Stimulated activated effector memory CD8-positive, alpha-beta T cell treated with anti-CD3 and anti-CD28 coated beads, Interleukin-12 subunit alpha, Interleukin-12 subunit beta, amount 100 ng/mL, for 72 hours (primary cell): ENCODE measurements at places on chromosomes 6 and 20.

- no peak for DNase-seq
These were observed 5.5 kb downstream of the SFT2D1 start for GRCh38 chr6:166336847-166337246.

- DNase-seq = no peak
These were observed 419.9 kb upstream of the SOX4 start for GRCh38 chr6:21173678-21174077.

- DNase-seq = no peak
These were observed 47.0 kb upstream of the TGM3 start for GRCh38 chr20:2248837-2249236.

DNA sequence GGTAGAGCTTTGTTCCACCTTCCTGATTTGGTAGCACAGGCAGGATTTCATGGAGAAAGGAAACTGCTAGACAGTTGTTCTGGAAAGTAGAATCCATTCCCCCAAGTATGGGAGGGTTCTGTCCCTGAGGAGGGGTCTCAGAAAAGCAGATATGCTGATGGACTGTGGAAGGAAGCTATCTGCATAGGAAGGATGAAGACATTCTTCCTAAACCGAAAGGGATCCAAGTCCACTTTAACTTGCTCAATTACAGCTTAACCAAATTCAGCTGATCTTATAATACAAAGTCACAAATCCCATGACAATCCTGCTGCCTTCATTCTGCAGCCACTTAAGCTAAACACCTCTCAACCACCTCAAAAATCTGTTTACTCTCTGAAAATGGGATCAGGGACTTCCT is 2.6 kb downstream of the MAN1A1 start:
- no peak for DNase-seq

DNA sequence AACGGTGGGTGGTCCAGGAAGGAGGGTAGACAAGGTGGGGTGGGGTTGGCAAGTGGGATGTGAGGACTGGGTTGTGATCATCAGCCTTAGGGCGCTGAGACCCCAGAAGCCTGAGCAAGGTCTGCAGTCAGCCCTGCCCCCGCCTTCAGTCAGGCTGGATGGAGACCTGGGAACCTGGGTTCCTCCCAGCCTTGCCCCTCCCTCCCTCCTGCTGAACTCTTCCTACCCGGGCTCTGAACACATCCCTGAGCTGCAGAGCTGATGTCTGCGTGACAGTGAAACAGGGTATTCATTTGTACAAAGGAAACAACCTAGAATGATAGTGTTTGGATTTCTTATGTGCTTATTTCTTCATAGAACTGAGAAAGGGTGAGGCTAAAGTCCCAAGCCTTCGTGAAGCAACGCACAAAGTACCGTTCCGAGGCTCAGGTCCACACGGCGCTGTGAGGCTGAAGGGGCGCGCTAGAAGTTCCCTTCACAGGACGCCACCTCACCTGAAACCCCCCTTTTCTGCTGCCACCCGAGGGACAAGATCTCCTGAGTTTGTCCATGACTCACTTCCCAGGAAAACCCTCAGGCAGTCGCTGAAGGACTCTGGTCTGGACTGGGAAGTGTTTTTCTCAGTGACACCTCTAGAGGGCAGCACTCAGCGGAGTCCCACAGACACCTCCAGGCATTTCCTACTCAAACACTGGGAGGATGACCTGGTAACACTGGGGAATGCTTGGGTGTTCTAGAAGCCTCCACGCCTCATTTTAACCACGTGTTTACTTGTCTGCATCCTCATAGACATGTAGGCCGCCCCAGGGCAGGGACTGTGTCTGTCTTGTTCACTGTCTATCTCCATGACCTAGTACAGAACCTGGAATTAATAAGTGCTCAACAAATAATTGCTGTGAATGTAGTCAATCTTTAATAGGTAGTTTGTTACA is 1.2 kb downstream of the GSTA5 start:
- DNase-seq = peak; percentile 66

- no peak for DNase-seq
These were observed 36.3 kb upstream of the SIRPA start for GRCh38 chr20:1858871-1859270.

- no peak for DNase-seq
These were observed 2.1 kb upstream of the TMEM217 start for GRCh38 chr6:37260040-37260439.

DNA sequence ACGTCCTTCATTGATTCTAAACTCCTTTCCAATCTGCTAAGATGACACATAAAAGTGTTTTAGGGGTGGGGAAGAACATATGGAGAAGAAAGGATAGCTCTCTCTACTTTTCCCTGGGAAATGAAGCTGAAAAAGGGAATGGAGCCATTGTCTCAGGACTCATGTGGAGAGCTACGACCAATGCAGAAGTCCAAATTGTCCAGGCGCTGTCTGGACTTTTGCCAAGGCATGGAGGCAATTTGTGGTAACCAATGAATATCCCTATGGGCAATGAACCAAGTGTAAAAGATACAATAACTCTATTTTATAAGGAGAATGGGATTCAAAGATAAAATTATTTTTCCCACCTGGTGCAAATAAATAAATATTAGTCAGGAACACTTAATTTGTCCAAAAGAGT is 16.1 kb downstream of the FBXL4 start:
- no peak for DNase-seq

DNA sequence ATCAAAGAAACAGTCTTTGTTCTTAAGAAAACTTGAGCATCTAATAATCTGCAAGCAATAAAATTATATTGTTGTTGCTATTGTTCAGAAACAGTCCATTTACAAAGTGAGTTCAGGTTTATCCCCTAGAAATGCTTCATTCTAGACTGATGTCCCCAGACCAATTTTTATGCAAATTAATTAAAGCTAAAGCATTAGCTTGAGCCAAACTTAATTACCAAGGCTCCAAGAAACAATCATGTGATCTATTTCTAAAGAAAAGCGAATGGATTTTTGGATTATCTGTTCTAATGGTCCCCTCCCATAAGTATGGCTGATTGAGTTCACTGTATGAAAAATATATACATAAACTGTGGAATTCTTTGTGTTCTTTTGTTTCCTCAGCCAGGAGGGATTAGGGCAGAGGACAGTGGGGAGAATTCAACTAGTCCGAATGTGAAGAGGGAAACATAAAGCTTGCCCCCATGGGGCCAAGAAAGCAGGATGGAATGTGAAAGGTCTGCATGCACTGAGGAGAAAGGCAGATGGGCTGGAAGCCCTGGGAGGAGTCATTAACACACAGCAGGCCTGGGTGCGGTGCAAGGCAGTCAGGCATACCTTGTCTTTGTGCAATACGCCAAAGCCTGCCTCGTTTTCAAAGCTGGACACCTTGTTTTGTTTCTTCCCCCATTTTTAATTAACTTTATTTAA is 597.1 kb downstream of the KIF16B start:
- no peak for DNase-seq

DNA sequence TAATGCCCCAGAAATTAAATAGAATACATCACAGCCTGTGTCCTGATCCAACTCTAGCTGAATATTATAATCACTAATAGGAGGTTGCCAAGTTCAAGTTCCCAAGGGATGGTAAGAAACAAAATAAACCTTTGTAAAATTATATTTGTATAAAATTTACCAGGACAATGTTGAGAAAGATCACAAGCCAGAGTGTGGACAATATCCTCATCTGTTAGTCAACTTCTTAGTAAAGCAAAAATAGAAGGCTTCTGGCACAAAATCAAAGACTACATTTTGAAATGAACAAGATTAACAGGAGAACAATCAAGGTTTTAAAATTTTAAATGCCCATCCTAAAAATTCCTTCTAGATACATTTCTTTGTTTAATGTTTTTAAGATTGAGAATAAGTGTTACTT is 290.4 kb upstream of the HSF2 start:
- no peak for DNase-seq

DNA sequence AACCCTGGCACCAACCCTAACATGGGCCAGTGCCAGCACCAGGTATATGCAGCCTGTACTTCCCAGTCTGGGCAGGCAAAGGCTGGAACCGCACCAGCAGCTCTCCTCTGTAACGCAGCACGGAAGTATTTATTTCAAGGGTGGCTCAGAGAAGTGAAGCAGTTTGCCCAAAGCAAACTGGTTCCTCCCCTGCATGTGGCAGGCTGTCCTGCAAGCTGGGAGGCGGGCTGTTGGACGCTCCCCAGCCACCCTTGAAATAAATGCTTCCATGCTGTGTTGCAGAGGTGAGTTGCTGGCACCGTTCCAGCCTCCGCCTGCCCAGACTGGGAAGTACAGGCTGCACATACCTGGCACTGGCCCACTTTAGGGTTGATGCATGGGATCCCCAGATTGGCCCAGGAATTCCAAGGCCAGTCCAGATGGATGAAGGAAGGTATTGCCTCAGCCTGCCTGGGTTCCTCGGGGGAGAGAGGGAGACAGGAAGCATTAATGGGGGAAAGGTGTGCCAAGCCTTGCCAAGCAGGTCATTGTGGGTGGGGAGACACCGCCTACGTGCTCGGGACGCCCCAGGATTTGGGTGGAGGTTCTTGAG is 49.8 kb downstream of the PPARD start:
- DNase-seq = no peak

- no peak for DNase-seq
These were observed 20.2 kb downstream of the ADNP start for GRCh38 chr20:50911030-50911429.
